ENCODE measurements at places on chromosomes 11 and 22.

DNA sequence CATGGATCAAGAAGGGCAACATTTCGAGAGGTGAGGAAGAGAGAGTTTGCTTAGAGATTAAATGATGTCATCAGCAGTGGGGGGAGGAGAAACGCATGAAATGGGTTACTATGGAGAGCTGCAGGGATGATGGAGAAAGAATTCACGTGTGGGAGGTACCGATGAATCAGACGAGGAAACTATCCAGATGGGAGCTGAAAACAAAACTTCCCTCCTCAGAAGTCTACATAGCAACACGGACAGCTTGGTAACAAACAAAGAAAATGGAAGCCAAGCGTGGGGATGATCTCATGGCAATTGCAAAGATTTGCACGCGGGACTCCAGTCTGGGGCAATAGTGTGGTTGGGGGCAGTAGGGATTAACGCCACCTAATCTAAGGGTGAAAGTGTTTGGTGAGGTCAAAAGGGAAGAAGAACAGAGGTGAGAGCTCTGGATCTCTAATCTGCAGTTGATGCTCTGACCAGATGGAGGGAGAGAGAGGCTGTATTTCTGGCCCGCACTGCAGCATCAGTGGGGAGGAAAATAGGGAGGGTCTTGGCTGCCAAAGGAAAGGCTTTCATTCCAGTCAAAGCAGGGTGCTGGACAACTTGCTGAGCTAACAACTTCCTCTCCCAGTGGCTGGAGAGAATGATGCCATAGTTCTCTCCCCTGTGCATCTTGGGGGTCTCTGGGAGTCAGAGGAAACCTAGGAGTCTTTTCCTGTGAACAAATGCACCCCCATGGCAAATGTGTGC, 43.4 kb upstream of the CSNK2A3 start:
- no peak for DNase-seq

GRCh38 chr11:134358165-134358855, 26.5 kb downstream of the GLB1L2 start:
- no peak for DNase-seq

GRCh38 chr11:44927174-44927661, 23.5 kb downstream of the TP53I11 start:
- peak; percentile 46 for DNase-seq

DNA sequence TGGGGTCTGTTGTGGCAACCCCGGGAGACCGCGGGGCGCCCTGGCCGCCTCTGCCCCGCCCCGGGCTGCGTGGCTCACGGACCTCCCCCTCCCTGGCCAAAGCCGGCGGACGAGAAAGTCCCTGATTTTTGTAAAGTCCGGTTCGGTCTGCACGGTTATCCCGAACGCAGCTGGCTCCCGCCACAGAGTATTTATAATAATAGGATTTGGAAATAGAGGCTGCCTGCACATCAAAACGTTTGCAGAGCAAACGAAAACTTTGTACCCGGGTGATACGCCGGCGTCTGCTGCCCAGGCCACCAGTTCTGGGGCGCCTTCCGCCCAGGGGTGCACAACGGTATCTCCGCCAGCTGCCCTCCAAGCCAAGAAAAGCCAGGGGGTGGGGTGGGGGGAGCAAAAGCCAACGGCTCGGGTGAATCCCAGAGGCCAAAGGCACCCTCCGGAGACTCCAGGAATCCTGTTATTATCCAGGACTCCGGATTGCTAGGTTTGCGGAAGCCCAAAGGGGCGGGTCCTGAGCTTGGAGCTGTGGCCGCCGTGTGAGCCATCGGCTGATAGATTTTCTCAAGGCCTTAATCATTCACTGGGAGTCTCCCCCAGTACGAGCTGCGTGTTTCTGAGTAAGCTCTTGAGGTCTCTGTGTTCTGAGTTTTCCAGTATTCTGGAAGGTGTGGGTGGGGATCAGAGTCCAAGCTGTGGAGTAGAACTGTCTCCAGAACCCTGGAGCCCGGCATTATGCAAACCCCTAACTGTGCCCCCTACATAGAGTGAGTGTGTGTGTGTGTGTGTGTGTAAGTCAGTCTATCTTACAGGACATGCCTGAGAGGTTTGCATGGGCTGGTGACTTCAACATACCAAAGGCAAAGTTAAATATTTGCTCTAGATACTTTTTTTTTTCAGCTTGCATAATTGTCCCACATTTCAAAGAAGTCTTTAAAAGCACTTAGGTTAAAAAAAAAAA, 673 bp upstream of the SHANK2 start:
- DNase-seq, result no peak

GRCh38 chr11:9273376-9274336, 8.5 kb upstream of the DENND5A start:
- no peak for DNase-seq

- no peak for DNase-seq
Measured at GRCh38 chr11:62461740-62462507, 43.1 kb downstream of the SCGB1A1 start.

DNA sequence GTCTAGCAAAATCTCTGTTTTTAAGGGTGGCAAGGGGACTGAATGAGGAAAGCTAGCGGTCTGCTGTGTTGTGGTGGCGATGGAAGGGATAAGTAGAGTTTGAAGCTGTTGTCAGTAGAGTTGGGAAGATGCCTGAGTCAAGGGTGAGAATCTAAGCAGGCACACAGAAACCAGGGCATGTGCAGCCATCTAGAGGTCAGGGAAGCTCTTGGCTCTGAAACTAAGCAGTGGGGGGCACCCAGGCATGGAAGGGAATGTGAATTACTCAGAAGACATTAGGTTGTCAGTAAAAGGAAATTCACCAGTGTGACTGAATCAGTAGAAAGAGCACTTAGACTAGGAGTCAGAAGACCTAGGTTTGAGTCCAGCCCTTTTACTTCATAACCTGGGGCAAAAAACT, 15.4 kb downstream of the BMAL1 start:
- no peak for DNase-seq

- no peak for DNase-seq
Measured at GRCh38 chr11:134413043-134413825, 1.2 kb upstream of the B3GAT1 start.

- DNase-seq, result no peak
Measured at GRCh38 chr11:13135385-13136271, 126.5 kb downstream of the RASSF10 start.

Data from activated T-helper 1 cell treated with anti-CD3 and anti-CD28 coated beads, Interleukin-2, amount 50 U/mL, for 16 hours (primary cell).